ENCODE measurements at places on chromosomes 7 and 10.

DNA sequence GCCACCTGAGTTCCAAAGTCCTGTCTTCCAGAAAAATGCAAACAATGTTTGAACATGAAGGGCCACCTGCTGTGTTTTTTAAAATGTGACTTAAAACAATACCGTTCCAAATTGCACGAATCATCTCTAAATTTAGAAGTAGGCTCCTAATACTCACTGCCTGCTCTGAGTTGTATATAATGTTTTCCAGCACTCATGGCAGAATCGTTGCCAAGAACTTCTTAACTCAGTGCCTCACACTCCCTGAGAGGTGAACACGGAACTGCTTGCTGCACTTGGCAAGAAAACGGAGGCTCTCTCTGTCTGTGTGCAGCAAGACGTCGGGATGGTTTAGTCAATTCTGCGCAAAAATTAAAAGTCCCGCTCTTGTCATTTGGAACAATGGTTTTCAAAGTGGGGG lies 757.3 kb upstream of the AUTS2 start:
- no peak for DNase-seq

DNA sequence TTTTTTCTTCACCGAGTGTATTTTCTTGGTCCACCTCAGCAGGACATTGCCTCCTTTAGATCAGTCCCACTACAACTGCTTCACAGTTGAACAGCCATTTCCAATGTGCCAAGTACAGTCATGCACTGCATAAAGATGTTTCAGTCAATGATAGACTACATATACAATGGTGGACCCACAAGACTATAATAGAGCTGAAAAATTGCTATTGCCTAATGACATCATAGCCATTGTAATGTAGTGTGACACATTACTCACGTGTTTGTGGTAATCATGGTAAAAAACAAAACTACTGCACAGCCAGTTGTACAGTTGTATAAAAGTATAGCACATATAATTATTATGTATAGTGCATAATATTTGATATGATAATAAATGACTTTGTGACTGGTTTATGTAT lies 113.8 kb upstream of the HPS1 start:
- no peak for DNase-seq

GRCh38 chr10:70699659-70700174 lies 27.4 kb downstream of the ADAMTS14 start:
- no peak for DNase-seq

DNA sequence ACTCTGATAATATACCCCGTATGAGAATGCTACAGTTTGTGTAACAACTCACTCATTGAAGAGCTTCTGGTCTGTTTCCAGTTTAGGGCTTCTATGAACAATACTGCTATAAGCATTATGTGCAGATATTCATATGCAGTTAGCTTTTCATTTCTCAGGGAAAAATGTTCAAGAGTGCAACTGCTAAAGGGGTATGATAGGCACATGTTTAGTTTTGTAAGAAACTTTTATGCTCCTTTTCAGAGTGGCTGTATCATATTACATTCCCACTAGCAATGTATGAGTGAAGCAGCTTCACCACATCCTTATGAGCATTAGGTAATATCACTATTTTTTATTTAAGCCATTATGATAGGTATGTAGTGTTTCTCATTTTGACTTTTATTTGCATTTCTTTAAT lies 182.6 kb upstream of the CXCL12 start:
- no peak for DNase-seq

DNA sequence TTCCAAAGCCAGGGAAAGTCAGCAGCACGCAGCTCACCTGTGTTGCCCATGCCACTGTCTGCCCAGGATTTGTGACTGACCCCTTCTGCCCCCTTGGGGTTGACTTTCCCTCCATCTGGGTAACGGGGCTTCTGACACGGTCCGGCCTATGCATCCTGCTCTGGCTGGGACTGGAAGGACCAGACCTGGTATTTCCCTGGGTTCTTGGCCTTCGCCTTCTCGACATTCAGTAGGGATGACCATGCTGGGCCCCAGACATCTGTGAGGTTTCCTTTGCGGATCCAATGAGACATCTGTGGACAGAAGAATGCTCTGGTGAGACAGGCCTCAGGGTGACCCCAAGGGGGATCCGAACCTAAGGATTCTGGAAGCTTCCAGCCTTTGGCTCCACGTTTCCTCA lies 34.2 kb upstream of the ZNF716 start:
- DNase-seq: no peak

DNA sequence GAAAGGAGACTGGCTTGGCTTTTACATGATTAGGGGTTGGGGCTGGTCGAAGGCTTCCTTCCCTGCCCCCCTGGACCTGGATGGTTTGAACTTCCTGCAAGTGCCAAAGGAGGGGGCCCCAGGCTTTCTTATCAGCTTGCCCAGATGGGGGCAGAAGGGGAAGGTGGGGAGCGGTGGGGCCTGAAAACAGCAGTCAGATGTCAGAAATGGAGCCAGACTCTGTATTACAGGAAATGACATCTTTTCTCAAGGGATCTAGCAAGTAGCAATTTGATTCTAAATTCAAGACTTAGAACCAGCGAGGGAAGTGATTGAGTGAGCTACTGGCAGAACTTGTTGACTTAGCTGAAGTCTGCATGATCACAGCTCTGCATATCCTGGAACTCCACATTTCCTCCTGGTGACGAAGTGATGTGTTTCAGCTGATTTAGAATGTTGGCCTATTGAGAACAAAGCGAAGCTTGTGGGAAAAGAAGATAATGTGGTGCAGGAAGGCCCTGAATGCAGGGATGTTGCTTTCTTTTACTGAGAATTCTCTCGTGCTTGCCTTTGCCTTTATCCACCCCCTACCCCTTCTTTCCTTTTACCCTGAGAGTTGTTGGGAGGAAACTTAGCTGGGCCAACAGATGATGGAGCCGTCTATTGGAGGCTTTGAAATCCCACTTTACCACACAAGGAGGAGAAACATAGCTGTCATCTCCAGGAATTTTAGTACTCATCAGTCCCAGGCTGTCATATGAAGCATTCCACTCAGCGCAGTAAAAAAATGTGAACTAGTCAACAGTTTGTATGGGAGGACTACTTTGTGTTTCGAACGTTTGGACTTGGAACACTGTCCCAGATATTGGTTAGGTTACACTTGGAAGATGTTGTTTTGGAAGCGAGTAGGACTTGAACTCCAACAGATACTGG lies 43.2 kb downstream of the CCNY start:
- peak; percentile 49 for DNase-seq

GRCh38 chr7:74482197-74482467 lies 28.4 kb downstream of the GTF2IRD1 start:
- DNase-seq: no peak
